ENCODE measurements at places on chromosomes 6 and 20.

DNA sequence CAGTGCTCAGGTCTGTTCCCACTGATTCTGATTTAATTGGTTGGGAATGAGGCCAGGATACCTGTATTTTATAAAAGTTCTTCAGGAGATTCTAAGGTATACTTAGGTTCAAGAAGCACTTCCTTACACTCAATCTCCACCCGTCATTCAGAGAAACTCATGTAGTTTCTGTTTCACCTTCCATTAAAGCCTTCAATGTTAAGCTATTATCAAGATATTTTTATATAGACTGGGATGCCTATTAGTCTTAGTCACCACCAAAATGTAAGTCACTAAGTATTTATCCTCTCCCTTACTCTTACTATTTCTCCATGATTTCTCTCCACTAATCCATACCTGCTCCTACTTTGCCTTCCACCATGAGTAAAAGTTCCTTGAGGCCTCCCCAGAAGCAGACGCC lies 38.1 kb upstream of the GCLC start:
- no peak for DNase-seq

DNA sequence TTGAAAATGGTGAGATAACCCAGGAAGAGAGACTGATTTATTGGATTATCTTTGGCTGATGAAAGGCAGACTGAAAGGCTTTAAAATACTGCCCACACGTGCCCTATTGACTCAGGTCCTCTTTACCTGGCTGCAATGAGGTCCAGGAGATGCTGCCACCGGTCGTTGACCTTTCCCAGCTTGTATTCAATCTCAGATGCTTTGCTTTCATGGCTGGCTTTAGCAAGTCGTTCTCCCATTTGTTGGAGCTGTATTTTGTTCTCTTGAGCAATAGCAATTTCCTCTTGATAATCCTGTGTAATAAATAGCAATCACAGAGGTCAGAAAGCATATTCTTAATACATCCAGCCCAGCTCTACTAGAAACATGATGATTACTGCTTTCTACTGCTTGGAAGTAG lies 368.8 kb downstream of the ESR1 start:
- no peak for DNase-seq

- DNase-seq: peak; percentile 88
Measured at GRCh38 chr6:18327626-18328025, 59.5 kb upstream of the RNF144B start.

DNA sequence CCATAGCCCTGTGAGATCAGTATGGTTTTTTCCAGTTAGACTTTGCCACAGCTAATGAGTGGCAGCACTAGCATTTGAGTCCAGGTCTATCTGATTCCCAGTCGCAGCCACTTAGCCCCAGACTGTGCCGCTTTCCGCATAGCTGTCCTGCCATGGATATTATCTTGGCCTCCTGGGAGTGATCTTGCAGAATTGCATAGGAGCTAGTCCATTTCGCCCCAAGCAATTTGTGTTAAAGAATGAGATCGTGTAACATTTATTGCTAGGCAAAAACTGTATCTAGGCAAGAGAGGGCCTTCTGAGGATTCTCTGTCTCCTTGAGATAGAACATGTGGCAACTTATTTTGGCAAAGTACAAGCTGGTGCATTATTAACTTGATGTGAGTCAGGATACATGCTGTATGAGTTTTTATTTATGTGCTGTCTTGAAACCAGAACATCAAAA lies 74.2 kb downstream of the EZR start:
- DNase-seq: no peak

DNA sequence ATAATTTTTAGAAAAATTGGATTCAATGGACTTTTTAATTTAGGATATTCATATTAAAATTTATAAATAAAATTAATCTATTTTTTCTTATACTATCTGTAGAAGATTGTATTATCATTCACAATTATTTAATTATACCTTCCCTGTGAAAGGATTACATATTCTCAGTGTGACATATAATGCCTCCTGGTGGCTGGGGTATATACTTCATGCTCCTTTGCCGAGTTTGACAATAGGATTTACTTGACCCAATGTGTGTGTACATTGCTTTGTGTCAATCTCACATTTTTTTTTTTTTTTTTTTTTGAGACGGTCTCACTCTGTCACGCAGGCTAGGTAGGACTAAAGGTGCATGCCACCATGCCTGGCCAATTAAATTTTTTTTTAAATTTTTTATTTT lies 230.0 kb upstream of the CHD6 start:
- peak; percentile 23 for DNase-seq

DNA sequence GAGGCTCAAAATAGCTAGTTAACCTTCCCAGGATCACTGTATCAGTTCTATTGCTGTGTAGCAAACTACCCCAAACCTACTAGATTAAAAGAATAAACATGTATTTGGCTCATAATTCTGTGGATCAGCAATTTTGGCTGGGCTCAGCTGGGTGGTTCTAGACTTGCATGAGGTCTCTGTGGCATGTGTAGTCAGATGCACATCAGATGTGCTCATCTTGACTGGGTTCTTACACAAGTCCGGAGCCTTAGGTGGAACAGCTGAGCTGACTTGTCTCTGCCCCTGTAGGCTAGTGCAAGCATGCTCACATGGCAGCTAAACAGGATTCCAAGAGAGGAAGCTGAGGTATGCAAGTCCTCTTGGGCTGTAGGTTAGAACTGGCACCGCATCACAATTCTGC lies 173.2 kb upstream of the PRND start:
- DNase-seq: no peak

- no peak for DNase-seq
Measured at GRCh38 chr6:148814082-148814790, 67.4 kb downstream of the UST start.
